Thoracic aorta (tissue), 2 donors: ENCODE measurements at places on chromosomes 6 and 20.

DNA sequence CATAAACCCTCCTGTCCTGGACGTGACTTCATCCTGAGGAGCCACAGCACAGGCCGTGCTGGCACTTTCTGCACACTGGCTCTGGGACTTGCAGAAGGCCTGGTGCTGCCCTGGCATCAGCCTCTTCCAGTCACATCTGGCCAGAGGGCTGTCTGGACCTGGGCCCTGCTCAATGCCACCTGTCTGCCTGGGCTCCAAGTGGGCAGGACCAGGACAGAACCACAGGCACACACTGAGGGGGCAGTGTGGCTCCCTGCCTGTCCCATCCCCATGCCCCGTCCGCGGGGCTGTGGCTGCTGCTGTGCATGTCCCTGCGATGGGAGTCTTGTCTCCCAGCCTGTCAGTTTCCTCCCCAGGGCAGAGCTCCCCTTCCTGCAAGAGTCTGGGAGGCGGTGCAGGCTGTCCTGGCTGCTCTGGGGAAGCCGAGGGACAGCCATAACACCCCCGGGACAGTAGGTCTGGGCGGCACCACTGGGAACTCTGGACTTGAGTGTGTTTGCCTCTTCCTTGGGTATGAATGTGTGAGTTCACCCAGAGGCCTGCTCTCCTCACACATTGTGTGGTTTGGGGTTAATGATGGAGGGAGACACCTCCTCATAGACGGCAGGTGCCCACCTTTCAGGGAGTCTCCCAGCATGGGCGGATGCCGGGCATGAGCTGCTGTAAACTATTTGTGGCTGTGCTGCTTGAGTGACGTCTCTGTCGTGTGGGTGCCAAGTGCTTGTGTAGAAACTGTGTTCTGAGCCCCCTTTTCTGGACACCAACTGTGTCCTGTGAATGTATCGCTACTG lies 22.0 kb upstream of the PYGB start:
- DNase-seq: no peak

DNA sequence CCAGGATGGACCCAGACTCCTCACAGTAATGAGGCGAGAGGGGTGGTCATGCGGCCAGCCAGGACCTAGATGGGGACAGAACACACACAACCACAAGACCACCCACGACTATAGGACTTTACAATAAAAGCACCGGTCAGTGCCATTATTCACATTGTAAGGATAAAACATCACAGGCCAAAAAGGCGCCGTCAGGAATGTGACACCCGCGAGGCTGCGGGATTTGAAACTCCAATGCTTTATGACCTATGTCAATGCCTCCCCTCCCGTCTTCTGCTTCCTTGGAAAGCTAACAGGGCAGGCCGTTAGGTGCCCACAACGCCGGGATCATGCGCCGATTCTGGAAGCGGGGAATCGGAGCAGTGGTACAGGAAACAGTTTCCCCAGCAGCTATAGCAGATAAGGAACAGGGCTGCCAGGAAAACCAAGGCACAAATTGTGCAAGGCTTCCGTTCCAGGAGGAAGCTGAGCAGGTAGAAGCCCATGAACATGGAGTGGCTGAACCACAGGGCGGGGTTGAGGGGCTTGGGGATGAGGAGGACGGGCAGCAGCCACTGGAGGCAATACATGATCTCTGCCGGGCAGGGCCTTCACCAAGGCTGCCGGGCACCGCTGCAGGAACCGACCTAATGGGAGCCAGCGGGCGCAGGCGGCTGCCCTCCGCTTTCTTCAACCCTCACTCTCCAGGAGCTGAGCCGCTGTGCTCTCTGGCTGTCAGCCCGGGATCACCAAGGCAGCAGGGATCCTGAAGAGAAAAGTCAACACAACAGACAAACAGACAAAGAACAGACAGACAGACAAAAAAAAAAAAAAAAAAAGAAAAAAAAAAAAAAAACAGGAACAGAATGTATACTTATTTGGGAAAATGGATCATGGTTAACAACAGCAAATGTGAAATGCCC lies 2.2 kb upstream of the NNAT start:
- DNase-seq: no peak

- DNase-seq: no peak
Observed at GRCh38 chr6:131281471-131282270, 146.4 kb downstream of the AKAP7 start.

GRCh38 chr6:116300566-116300965 lies 20.8 kb upstream of the TSPYL1 start:
- no peak for DNase-seq

GRCh38 chr6:100663219-100663863 lies 198.6 kb upstream of the SIM1 start:
- DNase-seq: no peak

DNA sequence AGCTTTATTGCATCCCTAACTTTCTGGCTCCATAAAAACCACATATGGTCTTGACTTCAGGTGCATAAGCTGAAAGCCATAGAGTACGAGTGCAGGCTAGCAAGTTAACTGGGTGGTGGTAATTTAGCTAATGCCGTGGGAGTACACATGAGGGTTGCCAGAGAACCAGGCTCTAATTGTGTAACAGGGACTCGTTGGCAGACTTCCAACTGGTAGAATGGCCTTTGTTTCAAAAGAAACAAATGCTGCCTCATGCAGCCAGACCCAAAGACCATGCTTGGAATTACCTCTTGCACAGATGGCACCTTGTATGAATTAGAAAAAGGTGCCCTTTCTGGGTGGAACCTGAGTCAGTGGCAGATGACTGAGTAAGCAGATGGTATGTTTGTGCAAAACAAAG lies 73.2 kb downstream of the LY86 start:
- no peak for DNase-seq
